ENCODE measurements at places on chromosomes 1 and 21. TPM values are rescaled to one million over a fixed set of nuclear protein-coding genes. Genes with fewer than 3 reads are reported as not detected.

Gene PTPRC
- 0.65 TPM for total RNA-seq

GRCh38 chr1:173411835-173412742, 65.0 kb upstream of the PRDX6 start:
- DNase-seq, result no peak

DNA sequence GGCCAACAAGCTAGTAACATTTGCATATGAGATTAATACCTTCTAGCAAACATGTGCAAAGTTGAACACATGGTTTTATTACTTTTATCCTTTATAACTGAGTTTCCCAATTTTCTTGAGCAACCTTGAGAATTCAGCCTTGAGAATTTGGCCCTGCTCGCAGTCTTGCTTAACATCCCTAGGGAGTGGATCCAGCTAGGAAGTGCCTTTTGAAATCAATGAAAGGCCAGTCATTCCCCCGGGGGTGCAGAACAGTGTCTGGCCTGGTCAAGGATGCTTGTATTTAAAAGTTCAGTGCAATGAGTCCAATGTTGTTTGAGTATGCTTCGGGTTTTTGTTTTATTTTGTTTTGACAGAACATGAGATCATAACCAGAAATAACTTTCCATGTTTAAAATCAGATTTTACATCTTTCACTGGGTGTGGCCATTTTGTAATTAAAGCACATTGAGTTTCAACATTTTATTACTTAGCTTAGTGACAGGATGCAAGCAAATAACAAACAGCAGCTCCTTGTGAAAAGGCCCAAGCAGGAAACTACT, 16.7 kb downstream of the PALMD start:
- no peak for DNase-seq

- DNase-seq, result peak; percentile 79
Measured at GRCh38 chr1:100037927-100038659, 68.3 kb downstream of the SLC35A3 start.

Data from Caco-2 (cell line).